SK-MEL-5 (cell line): ENCODE measurements at places on chromosomes 5 and 9. TPM values are rescaled to one million over a fixed set of nuclear protein-coding genes. Genes with fewer than 3 reads are reported as not detected.

The SLC6A7 gene
- not detected in 2 replicates for total RNA-seq

The PCDHGA10 gene
- 0.18 and 0.21 TPM in 2 replicates for total RNA-seq

GRCh38 chr9:130835441-130836298 is 616 bp downstream of the ABL1 start:
- DNase-seq: peak; percentile 37

GRCh38 chr5:99587983-99588382 is 659.2 kb upstream of the CHD1 start:
- no peak for DNase-seq

GRCh38 chr5:151139015-151139414 is 18.6 kb downstream of the ANXA6 start:
- DNase-seq: no peak

DNA sequence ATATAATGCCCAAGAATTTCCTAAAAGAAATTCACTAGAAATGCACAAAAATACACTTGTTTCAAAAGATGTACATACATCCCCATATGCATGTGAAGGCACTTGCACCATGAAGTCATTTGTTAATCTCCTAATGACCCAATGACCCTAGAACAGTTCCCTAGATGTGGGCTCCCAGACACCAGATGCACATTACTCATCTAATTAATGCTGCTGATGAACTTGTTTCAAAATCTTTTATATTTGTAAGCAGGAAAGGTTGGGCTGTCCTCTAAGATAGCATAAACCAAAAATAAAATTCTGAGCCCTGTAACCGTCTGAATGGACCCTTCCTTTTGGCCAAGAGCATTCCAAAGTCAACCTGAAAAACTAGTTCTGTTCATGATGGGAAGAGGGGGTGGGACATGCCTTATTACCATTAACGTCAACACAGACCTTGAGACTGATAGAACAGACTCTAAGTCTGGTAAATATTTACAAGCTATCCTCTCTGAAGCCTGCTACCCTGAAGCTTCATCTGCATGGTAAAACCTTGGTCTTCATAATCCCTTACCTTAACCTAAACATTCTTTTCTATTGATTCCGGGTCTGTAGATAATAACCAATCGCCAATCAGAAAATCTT is 91.0 kb upstream of the DAPK1 start:
- DNase-seq: no peak

DNA sequence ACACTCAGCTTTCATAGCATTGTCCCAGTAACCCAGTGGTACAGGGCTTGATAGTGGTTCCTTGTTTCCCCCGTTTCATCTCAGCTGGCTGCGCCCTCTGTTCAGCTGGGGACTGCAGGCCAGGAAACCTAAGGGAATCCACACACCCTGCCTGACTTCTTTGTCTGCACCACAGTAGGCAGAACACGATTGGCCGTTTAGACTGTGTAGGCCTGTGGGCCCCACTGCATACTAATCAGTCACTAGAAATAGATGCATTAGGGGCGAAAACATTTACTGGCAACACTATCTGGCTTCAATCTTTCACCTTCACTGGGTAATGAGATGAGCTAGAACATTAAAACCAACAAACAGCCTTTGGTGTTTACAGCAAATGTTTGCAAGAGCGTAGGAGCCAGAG is 512.7 kb upstream of the BRINP1 start:
- no peak for DNase-seq

The FST gene
- total RNA-seq: 0.48 and 0.74 TPM in 2 replicates

GRCh38 chr5:167050568-167051401 is 1240.7 kb upstream of the WWC1 start:
- DNase-seq: peak; percentile 44

DNA sequence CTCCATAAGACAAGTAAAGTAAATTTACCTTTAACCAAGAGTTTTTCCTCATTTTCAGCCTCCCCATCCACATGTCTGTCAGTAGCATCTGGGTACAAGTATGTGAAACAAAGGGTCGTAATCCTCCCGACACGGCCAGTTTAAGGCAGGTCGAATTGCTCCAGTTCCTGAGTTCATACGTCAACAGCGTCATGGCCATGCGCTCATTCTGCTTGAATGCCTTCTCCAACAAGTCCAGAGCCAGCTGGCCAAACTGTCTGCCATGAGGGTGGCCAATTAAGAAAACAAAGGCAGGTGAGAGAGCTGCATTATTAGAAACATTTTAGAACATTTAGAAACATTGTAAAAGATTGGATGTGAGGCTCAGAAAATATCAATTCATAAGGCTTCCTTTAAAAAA is 87.5 kb downstream of the TRPM6 start:
- no peak for DNase-seq

DNA sequence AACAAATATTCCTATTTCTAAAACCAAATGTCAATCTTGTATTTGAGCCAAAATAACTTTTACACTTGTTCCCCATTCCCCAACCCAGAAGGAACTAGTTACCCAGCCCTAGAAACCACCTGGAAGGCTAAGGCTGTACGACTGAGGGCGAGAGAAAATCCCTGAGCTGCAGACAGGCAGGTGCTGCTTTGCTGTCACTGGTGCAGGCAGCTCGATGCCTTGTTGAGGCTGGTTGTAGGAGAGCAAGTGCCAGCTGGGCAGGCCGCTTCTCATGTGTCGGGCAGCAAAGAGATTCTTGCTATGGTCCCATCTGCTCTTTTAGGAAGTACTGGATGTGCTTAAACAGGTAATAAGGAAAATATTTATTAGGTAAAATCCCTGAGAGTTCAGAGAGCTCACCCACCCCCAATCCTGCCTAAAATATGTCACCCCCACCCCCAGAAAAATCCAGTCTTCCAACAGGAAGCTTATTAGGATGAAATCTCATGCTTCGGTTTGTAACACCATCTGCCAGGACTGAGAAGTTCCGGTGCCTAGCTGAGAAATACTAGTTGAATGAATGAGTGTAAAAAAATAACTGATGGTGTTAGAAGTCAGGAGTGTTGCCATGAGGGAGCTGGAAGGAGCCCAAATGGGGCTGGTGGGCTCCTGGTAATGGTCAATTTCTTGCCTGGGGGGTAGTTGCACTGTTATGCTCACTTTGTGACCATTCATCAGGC is 91.1 kb upstream of the DMRT1 start:
- DNase-seq: no peak

The BHMT gene
- total RNA-seq: not detected in 2 replicates

The CHSY3 gene
- total RNA-seq: 7.5 and 7.8 TPM in 2 replicates

DNA sequence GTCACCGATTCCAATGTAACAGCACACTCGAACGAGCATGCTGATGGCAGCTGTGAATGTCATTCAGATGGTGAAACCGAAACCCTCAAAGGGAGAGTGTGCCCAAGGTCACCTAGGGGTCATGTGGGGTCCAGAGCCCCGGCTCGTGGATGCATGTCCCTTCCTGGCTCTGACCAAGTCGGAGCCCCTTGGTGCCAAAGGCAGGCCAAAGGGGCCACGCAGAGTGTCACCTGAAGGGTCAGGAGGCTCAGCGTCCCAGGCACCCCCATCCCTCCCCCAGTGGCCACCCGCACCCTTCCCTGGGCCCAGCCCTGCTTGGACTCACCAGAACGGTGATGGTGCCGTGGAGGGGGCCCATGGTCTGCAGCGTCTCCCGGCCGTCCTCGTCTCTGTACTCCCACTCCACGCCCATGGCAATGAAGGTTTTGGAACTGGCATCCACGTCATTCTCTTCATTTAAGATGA is 69.5 kb downstream of the ZNF354C start:
- DNase-seq: no peak

- no peak for DNase-seq
Measured at GRCh38 chr9:29793970-29794369, 2220.7 kb upstream of the C9orf72 start.

- no peak for DNase-seq
Measured at GRCh38 chr5:67813877-67814539, 401.5 kb upstream of the PIK3R1 start.

GRCh38 chr9:7636309-7636708 is 163.3 kb downstream of the DMAC1 start:
- DNase-seq: no peak

The CCDC152 gene
- total RNA-seq: 0.45 and 0.92 TPM in 2 replicates

GRCh38 chr5:138849439-138849838 is 25.7 kb downstream of the LRRTM2 start:
- DNase-seq: no peak

- no peak for DNase-seq
Measured at GRCh38 chr5:168530621-168531150, 1.6 kb downstream of the FBLL1 start.

GRCh38 chr9:18857769-18858168 is 175.2 kb downstream of the SAXO1 start:
- no peak for DNase-seq

GRCh38 chr5:68348447-68349222 is 133.1 kb downstream of the PIK3R1 start:
- no peak for DNase-seq

The SV2C gene
- not detected in 2 replicates for total RNA-seq

DNA sequence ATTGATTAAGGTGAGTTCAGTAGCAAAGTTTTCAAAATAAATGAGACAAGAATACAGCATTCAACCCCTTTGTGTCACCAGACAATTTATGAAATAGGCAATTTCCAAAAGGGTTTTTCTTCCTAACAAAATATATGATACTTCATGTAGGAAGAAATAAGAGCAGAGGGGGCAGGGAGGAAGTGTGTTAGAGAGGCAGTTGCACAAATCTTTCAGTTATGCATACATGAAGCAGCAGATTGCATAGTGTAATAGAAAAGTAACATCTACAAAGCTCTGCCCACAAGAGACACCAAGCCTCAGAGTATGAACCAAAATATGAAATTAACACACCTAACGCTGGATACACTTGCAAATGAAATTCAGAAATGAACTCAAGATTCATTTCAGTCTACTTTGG is 157.0 kb downstream of the DENND1A start:
- DNase-seq: no peak

DNA sequence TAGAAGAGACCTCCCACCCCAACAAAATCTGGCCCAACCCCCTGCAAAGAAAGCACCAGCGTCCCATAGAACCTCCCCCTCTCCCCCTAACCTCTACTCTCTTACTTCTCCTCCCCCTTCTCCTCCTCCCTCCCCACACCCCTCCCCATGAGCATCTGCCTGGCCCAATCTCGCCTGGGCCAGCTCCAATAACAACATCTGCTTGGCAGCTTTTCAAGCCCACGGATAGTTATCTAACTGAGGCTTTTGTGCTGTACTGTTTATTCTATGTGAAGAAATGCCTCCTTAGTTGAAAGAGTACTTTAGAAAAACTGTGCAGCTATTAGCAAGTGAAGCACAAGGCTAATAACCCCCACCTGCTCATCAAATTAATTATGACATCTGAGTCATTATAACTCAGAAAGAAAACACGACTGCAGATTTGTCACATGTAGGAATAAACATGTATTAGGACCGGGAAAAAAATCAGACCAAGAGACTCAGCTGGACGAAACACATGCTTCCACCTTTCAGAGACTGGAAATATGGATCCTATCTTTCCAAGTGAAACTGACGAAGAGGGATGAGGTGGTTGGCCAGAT is 42.8 kb downstream of the NFIB start:
- peak; percentile 43 for DNase-seq

GRCh38 chr5:66932457-66932856 is 264.1 kb downstream of the CD180 start:
- no peak for DNase-seq

DNA sequence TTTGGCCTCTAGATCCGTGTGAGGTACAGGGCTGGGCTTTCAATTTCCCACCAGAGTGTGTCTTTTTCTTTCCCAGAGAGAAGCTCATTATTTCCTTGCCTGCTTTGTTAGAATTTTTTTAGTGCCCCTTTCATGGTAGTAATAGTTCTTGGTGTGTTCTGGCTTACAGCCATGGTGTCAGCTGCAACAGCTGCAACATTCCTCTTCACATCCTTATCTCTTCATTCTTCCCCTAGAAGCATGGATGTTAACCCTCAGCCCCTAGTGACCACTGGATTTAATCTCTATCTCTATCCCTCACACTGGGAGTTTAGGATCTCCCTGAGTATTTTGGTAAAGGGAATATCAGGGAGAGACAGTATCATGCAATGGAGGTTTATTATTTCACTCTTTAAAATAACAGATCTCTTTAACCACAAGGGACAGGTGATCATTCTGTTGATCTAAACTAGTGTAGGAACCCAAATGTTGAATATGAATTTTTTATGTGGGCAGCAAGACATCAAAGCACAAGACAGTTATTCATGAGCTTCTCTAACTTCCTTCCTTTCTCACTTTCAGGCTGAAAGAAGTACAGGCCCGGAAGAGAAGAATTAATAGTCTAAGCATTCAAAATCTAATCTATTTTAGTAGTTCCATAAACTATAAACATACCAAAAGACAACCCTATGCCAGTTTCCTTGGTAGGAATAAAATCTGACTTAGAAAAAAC is 160.2 kb downstream of the FAM170A start:
- DNase-seq: no peak

DNA sequence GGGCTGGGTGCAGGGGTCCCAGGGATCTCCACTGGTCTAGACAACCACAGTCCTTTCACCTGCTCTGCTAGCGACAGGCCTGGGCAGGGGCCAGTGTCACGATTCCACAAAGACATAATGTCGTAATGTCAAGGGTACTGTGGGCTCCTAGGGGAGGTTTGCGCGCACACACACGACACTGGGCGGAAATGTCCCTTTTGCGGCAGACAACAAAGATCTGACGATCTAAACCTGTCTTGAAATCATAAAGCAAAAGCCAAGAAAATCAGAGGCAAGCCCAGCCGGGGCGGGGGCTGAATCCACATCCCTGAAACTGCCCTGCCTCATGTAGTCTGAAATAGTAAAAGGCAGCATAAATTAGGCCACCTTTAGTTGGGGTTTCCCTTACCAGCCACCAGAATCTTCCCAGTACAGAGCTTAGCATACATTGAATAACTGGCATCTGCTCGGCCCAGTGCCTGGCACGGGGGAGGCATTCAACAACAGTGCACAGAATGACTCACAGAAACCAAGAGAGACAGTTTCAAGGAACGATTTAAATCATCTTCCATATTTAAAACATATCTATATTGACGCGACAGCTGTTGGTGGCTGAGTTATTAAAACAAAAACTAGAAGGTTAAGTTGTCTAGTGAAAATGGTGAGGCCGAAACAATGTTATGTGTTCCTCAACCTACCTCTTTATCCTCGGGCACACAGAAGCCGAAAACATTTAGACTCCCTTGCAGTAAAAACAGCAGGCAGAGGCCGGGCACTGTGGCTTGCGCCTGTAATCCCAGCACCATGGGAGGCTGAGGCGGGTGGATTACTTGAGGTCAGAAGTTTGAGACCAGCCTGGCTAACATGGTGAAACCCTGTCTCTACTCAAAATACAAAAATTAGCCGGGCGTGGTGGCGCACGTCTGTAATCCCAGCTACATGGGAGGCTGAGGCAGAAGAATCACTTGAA is 151.0 kb downstream of the MYO10 start:
- DNase-seq: no peak

DNA sequence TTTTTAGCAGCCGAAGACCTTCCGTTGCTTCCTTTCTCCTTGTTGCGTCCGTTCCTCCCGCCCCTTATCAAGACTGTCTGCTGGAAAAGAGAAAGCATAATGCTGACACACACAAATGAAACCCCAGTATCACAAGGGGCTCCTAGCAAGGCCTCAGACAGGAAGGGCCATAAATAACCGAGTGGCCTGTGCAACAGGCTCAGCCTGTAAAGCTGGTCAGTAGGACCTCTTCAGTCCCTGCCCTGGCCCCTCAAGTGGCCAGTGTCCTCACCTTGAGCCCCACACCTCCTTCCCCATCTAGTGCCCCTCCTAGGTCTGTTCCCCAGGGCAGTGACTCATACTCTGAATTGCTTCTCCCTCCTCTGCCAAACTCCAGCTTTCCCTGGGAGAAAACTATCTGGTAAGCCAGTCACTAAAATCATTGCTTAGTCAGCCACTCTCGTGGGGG is 174.6 kb upstream of the IL12B start:
- peak; percentile 4 for DNase-seq
